Stimulated activated CD8-positive, alpha-beta memory T cell treated with anti-CD3 and anti-CD28 coated beads, Interleukin-12 subunit alpha, Interleukin-12 subunit beta, amount 100 ng/mL, for 4 hours (primary cell): ENCODE measurements at places on chromosomes 1 and 21.
A peak's percentile ranks its signal among the peaks of the same experiment; 100 is the strongest.

- DNase-seq = no peak
Measured at GRCh38 chr1:224651188-224651587, 35.1 kb downstream of the CNIH3 start.

DNA sequence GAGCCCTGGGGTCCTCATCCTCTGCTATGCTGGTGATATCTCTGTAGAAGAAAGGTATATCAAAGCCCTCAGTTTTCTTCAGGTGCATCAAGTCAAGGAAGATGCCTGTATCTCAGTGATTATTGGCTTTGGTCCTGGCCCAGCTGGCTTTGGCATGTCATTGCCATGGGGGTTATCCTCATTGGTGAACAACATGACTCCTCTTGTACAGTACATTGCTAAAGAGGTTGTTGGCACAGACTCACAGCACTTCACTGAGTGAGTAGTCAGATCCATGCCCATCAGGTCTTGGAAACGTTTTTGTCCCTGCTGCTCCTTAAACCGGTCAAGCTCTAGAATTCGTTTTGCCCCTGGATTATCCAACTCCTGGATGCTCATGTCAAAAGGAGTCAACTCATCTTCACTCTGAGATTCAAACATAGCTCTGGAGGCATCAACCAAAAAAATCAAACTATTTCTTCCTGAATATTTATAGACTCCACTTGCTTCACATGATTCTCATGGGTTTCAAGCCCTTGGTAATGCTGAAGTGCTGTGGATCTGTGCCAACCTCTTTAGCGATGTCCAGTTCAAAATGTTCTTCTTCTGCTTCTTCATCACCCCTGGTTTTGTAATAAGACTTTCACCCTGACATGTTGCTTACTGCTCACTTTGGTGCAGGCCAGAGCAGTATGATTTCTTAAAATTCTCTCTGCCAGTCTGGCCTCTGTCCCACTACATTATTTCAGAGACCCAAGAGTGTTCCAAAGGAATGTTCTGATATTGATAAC is 43.0 kb upstream of the RAB3GAP2 start:
- DNase-seq = no peak

DNA sequence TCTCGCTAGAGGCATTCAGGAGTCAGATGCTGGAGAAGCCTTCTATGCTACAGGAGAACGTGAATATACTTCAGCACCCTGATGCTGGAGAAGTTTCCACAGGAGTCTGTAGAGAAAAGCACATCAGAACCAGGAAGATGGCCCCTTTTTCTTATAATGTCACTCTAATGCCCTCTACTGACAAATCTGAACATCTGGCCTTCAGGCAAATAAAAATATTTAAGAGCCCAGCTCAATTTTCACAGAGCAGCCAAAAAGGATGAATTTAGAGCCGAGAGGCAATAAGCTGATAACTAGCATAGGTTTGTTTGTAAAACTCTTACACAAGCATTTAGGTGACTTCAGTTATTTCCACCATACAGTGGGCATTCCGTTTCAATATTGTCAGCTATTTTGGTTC is 3.8 kb upstream of the RRP15 start:
- DNase-seq = no peak

GRCh38 chr1:155981266-155982088 is 3.1 kb upstream of the ARHGEF2 start:
- no peak for DNase-seq

DNA sequence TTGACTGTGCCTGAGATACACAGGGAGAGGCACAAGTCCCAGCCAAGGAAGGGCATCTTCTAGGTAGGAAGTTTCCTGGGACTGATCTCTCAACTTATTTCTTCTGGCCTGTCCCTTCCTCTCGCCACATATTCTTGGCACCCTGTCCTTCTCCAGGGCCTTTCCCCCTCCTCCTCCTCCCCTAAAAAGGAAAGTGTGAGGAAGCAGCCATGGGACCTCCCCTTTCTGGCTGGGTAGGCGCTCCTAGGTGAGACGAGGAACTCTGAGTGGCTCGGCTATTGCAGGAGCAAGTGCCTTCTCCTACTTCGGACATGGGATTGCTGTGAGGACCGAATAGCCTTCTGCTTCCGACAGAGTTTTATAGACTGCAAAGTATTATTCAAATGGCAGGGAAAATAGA is 15.5 kb upstream of the MTARC2 start:
- DNase-seq = no peak

- no peak for DNase-seq
Measured at GRCh38 chr1:99728494-99729235, 37.8 kb downstream of the FRRS1 start.

DNA sequence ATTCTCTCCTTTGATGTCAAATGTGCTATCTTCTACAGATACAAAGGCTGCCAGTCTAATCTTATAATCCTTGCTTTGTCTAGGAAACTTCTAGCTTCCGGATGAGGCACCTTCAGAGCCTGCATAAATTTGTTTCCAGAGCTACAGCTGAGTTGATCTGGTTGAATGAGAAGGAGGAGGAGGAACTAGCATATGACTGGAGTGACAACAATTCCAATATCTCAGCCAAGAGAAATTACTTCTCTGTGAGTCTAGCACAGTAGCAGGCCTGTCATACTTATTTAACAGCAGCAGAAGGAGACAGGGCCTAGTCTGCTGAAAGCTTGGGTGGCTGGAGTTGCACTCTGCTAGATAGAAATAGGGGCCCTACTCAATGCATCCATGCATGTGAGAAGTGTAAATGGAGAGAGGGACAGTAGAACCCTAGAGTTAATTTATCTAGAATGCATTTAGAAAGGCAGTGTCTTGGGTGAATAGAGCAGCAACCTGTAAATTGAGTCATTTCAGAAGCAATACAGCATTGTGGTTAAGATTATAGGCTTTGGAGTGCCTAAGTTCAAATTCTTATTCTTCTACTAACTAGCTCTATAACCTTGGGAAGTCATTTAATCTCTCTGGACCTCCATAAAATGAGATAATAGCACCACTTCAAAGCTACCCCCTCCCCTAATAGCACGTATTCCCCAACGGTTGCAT is 89.0 kb downstream of the MACF1 start:
- DNase-seq = no peak

DNA sequence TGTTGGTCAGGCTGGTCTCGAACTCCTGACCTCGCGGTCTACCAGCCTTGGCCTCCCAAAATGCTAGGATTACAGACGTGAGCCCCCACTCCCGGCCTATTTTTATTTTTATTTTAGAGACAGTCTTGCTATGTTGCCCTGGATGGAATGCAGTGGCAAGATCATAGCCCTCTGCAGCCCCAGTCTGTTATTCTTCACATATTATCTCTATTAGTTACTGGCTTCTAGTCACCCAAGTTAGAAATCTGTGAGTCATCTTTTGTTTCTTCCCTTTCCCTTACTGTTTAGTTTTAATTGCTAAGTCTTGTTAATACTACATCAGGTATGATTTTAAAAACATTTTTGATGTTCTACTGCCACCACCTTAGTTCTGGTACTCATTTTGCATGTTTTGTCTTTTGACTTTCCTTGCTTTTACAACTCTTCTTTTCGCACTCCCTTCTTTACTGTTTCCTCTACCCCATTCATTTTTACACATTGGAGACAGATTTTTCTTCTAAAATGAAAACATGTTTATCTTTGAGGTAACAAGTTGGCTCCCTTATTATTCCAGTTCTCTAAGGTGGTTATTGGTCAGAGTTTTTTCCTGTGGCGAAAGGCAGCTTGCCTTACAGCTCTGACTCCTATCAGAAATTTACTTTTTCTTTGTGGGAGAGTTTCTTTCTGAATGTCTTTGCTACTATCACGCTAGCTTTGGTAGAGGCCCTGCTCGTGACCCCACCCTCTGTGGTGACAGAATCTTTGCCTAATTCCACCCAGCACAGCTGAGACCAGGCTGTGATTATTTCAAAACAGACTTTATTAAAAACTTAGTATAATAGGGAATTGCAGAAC is 19.5 kb downstream of the ZMYM4 start:
- no peak for DNase-seq

GRCh38 chr1:11893907-11894251 is 32.3 kb downstream of the KIAA2013 start:
- peak; percentile 32 for DNase-seq

GRCh38 chr1:29629401-29629800 is 393.1 kb downstream of the PTPRU start:
- DNase-seq = no peak

DNA sequence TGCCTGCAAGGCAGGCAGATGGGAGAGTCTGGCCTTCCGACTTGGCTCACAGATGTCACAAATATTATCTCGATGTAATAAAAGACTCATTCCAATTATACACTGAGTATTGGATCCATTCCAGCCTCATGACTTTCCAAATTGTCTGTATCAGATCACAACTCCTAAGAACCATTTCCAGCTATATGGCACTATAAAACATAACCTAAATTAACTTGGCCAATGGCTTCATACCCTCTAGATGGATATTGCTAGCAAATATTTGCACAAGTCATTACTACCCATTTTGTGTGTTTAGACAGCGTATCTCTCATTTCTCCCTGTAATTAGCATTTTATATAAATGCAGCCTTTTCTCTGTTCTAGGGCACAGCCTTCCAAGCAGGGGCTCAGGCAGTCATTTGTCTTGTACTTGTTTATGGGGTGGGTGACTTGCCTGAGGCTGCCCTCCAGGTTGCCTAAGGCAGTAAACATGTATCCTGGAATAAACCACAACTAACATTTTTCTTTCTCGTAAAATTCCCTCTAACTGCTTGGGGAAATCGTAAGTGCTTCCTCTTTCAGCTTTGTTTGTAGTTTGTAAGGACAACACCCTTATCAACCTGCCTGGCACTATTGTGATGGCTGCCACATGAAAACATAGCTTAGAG is 70.6 kb upstream of the KCNJ6 start:
- DNase-seq = no peak

- no peak for DNase-seq
Measured at GRCh38 chr1:159088050-159088449, 11.5 kb upstream of the AIM2 start.

DNA sequence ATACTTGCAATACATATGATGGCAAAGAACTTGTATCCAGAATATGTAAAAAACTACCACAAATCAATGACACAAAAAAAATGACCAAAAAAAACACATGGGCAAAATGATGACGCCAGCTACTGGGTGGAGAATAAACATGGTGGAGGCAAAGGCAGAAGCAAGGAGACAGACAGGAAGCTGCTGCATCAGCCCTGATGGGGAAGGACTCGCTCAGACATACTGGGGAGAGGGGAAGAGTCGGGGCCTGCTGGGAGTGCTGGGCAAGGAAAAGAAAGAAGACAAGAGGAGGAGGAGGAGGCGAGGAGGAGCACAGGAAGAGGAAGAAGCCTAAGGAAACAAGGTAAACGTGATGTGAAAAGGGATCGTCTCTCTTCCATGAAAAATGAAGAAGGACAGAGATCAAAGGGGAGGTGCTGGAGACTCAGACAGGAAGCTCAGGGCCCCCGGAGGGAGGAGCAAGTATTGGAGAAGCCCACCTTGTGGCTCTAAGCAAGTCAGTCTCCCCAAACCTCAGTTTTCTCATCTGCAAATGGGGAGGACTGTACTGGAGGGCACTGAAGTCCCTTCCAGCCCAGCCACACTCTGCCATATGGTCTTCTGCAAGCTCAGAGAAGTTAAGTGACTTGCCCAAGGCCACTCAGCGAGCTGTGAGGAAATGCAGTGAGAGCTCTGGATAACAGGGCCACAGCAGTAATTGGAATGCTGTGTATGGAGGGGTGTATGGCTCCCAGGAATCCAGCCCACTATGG is 24.2 kb downstream of the OLFML2B start:
- no peak for DNase-seq

- no peak for DNase-seq
Measured at GRCh38 chr1:96425382-96426129, 296.0 kb upstream of the PTBP2 start.

- no peak for DNase-seq
Measured at GRCh38 chr1:26220199-26220912, 13.6 kb upstream of the CEP85 start.

- DNase-seq = no peak
Measured at GRCh38 chr1:229984310-229984991, 82.6 kb upstream of the GALNT2 start.

DNA sequence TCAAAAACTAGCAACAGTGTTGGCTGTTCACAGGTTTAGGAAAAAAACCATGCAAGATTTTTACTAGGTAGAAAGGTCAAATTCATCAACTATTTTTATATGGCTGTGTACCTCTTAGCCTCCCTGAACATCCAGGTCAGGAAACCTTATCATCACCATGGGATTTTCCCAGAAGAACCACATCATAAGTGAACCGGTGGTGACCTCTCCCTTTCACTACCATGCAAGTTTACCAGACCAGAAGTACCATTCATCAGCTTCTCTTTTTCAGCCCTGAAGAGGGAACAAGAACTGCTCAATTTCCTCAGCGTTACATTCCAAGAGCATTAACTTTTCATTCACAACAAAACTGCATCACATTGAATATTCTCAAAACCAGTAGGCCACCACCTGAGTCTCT is 5.9 kb downstream of the SSBP3 start:
- no peak for DNase-seq

DNA sequence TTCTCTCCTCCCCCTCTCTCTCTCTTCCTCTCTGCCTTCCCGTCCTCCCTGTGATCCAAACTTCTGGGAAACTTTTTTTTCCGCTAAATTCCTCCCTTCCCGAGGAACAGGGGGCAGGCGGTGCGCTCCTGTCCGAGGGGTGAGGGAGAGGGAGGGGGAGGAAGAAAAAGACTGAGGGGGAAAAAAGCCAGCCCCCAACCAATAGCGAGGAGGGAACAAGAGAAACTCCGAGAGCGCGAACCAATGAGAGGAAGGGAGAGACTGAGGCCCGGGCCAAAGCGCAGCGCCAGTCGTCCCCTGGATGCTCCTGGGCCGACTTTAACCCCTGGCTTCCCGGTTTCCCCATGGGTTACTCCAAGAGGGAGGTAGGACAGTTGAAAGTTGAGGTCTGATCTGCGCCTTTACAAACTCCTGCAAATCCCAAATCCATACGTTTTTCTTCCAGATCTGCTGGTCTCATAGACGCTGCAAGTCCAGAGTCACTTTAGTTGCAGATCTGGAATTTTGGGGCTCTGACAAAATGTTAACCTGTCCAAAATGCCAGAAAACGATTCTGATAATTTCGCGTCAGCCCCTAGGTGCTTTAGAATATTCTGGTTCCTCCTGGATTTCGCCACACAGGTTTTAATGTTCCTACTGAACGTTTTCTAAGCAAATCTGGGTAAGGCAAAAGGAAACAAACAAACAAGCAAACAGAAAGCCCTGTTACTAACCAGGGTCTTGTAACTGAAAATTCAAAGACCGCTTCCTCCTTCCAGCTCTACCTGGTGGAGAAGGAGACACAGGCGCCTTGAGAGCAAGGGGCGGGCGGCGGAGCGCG is at the start of gene TBX15:
TBX15 (minus strand) TSS at position 158 of the 820 bp plus-strand sequence. CDS start 548 bp downstream, outside the sequence.
- DNase-seq = no peak

DNA sequence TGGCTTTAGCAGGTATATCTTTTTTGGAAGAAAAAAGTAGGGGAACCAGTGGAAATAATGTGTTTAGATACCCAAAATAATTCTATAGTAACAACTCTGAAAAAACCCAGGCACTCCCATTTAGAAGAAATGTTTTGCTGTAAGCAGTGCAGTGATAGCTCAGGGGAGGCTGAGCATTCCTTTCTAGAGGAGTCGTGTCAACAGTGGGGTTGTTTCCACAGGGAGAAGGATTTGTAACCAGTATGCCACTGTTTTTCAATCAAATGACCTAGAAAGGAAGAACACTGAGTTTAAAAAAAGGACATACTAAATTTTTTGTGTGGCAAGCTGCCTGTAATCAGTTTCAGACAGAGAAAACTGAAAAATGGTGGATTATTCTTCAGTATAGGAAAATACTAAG is 2.4 kb downstream of the PGD start:
- DNase-seq = no peak
